Activated naive CD8-positive, alpha-beta T cell treated with anti-CD3 and anti-CD28 coated beads, Interleukin-2, amount 50 U/mL, for 16 hours (primary cell): ENCODE measurements at places on chromosomes 2 and 18.

DNA sequence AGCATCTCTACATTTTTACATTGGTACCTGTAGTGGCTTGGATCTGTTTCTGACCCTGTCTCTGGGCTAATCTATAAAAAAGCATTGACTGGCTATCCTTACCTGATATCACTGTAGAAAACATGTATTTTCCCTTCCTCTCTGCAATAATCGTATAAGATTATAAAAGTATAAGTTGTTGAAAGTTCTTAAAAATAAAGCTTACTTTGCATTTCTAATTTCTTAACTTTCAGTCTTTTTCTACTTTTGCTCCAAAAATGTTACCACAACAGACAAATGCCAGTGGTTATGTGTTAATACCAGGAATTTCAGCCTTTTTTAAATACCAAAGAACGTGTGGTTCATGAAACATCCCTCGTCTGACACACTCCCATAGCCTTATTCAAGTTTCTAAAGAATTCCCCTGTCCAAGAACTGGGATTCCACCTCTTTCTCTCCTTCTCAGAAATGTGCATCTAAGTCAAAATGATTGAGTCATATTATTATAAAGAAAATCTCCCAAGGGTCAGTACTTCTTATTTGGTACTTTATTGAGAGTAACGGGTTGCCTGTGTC, 28.5 kb upstream of the ACKR3 start:
- no peak for DNase-seq

DNA sequence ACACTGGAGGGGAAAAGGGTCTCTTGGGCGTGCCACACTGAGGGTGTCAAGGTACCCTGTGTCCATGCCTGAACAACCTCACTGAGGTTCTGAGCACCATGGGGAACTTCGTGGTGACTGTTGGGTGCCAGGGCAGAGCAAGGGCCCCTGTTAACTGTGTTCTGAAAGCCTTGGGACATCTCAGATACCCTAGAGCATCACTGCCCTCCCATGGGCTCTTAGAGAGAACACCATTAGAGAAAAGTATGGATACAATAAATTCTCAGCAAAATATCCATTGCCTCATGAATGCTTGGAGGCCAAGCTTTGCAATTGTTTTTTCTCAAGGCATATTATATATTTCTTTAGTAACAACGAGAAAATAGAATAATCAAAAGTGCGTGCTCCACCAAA, 488.5 kb upstream of the NRP2 start:
- DNase-seq: no peak

DNA sequence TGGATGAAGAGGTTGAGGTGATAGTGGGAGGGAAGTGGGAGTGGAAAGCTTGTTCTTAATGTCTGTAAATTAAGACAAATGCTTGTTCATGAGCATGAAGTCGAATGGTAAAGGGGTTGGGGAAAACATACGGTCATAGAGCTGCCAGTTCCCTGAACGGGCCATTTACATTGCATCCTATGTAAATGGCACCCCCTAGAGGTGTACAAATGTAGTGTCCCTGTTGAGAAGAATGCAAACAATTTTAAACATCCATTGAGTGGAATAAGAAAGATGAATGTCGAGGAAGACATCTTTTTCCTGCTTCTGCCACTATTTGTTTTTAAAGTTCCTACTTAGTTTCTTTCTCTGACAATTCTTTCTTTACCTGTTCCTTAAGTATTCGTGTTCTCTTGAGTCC, 155.7 kb downstream of the RDH14 start:
- no peak for DNase-seq

DNA sequence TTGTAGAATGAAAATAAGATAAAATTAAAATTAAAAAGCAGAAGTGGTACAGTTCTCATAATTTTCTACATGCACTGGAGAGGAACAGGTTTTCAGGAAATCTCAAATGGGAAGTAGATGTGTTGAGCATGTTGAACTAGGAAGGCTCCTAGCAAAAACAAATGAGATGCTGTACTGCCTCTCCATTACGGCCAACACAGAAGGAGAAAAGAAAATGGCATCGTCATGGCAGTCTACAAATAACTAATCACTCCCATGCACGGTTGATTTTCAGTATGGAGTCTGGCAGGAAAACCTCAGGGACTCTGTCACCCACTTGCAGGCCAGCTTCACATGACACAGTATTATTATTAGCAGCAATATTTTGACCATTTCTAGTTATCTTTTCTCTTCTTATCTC, 278.7 kb downstream of the NRXN1 start:
- no peak for DNase-seq

GRCh38 chr2:161400076-161400475, 16.0 kb upstream of the TBR1 start:
- no peak for DNase-seq

- no peak for DNase-seq
Observed at GRCh38 chr2:17600556-17601204, 60.2 kb downstream of the VSNL1 start.

DNA sequence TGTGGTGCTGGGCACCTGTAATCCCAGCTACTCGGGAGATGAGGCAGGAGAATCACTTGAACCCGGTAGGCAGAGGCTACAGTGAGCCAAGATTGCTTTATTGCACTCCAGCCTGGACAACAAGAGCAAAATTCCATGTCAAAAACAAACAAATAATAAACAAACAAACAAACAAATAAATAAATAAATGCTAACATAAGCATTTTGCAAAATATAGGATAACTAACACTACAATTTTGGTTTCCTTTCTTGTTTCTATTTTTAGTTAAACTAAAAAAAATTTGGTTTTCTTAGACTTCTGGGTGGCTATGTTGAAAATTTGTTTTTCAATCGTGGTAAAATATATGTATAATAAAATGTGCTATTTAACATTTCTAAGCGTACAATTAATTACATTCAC, 115.0 kb upstream of the ZNF516 start:
- no peak for DNase-seq

GRCh38 chr2:195677884-195678283, 20.9 kb downstream of the SLC39A10 start:
- no peak for DNase-seq

GRCh38 chr2:11765501-11765900, 19.1 kb downstream of the LPIN1 start:
- no peak for DNase-seq

DNA sequence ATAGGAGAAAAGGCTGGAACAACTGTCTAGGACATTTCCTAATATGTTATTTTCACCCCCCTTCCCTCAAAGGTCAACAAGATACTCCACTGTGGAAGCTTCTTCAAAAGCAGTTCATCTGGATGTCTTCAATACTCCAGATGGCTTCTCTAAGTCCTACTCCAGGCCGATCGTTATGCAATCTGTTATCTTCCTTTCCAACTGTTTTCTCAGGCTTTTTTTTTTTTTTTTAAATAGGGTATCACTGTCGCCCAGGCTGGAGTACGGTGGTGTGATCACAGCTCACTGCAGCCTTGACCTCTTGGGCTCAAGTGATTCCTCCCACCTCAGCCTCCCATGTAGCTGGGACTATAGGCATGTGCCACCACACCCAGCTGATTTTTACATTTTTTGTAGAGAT, 26.3 kb downstream of the ATP8B1 start:
- DNase-seq: no peak

- DNase-seq: no peak
Observed at GRCh38 chr2:144261336-144261735, 258.6 kb downstream of the ZEB2 start.

GRCh38 chr2:64771737-64772136, 118.0 kb upstream of the SERTAD2 start:
- no peak for DNase-seq

DNA sequence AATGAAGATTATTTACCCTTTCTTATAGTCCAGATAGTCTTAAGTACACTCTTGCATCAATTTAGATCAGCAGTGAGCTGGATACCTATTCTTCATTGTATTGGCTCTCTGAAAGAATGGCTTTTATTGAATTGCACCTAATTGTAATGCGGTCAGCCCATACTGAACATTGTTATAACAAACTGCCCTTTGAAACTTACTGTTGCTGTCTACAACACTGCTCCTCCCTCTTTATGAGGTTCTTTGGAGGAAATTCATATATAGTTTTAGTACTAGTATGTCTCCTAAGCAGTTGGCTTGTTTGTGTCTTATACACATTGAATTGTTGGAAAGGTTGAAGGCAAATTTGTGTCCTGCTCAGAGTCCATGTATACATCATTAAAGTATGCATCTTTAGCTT, 66.5 kb upstream of the UGP2 start:
- no peak for DNase-seq

DNA sequence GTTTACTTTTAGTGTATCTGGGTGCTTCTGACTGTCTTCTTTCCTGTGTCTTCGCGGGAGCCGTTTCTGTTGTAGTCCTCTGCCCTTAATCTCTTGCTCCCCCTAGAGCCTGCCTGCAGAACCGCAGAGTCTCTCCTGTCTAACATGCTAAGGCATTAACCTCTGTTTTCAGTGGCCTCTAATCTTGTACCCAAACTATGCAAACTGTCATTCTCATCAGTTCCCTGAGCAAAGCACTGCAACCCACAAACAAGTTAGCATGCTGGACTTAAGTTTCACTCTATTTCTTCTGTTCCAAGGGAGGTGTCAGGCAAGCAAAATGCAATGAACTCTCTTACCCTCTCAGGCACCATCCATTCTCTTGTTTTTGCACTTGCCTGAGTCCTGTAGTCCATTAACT, 138.4 kb downstream of the OTX1 start:
- DNase-seq: no peak

GRCh38 chr2:36408198-36408703, 52.7 kb downstream of the CRIM1 start:
- DNase-seq: no peak

GRCh38 chr18:53752781-53753367, 471.6 kb downstream of the MBD2 start:
- DNase-seq: no peak

GRCh38 chr2:63192169-63192888, 141.7 kb downstream of the OTX1 start:
- no peak for DNase-seq

DNA sequence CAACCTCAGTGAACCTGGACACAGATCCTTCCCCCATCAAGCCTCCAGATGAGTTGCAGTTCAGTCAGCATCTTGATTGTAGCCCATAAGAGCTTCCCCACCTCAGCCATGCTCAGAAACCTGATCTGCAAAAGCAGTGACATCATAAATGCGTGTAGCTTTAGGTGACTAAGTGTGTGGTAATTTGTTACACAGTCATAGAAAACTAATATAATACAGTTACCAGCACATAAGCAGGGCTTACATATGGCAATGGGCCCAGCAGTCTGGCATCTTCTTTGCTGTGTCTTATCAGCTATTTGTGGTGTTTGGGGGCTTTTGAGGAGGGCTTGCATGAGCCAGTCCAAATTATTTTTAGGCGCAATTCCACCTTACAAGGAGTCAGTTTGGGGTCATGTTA, 807.0 kb downstream of the SLC4A3 start:
- no peak for DNase-seq

DNA sequence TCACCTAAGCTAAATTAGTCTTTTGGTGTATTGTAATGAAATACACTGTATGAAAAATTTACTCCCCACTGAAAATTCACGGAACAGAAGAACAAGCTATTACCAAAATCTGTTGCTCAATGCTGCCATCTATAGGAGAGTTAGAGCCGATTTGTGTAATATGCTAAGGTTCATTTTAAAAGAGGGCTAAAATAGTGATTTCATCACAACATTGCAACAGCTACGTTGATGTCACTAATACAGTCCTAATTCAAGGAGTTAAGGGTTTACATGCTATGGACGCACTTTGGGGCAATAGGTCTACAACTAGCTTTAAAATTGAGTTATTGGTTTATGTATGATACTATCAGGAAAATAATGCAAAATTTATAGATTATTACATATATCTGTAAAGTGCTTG, 3.0 kb upstream of the IRS1 start:
- DNase-seq: no peak

- no peak for DNase-seq
Observed at GRCh38 chr2:23489471-23490322, 104.7 kb downstream of the KLHL29 start.

- DNase-seq: no peak
Observed at GRCh38 chr2:17976871-17977746, 98.6 kb downstream of the KCNS3 start.

- DNase-seq: no peak
Observed at GRCh38 chr2:71716697-71717624, 263.6 kb downstream of the DYSF start.

GRCh38 chr2:29733213-29733612, 188.2 kb downstream of the ALK start:
- DNase-seq: no peak

DNA sequence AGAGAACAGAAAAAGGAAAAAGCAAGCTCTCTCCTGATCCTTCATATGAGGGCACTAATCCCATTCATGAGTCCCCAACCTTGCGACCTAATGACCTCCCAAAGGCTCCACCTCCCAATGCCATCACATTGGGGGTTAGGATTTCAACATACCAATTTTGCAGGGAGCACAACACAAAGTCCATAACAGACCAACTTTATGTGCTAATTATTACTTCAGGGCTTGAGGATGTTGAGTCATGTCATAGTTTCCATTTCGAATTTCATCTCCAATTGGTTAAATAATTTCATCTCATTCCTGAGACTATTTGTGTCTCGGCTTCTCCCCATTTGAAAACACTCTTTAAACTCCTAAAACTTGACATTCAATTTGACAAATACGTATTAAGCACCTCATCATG, 69.9 kb upstream of the KLF7 start:
- DNase-seq: no peak

GRCh38 chr2:30736461-30737325, 70.6 kb downstream of the CAPN13 start:
- no peak for DNase-seq

- DNase-seq: no peak
Observed at GRCh38 chr2:18149660-18150246, 271.3 kb downstream of the KCNS3 start.

DNA sequence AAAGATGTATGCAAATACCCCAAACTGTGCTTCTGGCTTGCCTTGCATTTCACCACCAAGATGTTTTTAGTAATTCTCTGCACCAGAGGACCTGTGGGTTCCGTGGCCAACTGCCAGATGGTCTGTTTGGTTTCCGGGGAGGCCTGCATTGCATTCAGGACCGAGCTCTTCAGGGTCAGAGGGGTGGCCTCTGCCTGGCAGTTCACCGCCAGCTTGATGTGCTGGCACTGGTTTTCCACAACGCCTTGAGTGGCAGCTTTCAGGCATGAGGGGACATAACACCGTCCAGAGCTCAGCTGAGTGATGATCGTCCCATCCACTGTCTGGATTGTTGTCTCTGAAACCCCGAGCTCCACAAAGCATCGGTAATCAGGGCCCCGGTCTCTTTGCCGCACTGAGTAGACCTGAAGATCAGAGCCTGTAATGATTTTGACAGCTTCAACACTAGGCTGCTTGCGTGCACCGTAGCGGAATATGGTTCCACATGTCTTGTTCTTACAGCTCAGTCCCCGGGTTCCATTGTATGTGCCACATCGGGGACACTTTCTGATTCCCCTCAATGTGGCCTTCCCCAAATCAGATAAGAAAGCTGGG, 9.4 kb downstream of the C2orf42 start:
- DNase-seq: no peak

DNA sequence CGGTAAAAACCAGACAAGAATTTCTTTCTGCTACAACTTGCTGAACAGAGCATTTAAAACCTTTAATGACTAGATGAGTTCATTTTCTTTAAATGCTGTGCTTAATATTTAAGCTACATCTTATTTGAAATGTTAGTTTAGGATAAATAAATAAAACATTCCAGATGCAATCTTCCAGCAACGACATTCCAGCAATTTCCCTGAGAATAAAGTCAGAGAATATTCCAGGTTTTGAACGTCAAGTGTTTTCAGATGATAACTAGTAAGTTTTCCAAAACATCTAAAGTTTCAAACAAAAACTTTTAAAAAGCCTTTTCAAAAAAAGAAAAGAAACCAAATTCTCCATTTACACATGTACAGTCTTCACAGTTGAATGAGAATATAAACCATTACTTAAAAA, 104.8 kb downstream of the PPP1R1C start:
- DNase-seq: no peak
